Left ventricle myocardium inferior (tissue), 1 donor: ENCODE measurements at places on chromosomes 3 and 15.
A peak's percentile ranks its signal among the peaks of the same experiment; 100 is the strongest.

DNA sequence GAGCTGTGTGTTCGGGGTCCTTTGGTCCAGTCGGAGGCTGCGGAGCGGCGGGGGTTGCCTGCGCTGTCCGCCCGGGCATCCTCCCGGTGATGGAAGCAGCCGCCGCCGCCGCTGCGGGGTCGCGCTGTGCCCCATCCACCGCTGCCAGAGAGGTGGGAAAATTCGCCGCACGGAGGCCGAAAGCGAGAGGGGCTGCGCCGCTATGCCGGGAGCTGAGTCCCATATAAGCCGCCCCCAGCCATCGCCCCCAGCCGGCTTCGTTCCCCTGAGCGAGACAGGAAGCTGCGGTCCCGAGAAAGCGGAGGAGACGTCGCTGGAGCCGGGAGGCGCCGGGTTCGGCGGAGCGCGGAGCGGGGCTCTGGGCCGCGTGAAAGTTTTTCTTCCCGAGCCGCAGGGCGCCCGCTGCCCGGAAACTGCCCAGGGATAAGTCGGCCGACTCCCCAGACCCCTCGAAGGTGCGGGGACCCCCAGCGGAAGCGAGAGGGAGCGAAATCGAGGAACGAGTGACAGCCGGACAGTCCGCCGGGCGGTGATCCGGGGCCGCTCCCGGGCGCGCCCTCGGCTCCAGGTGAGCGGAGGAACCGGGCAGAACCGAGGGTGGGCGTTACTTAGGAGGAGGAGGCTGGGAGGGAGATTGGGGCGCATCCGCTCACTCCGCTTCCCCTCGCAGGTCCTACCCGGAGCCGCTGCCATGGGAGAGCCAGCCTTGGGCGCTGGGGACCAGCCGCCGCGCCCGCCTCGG lies 574 bp downstream of the CHST2 start:
- peak; percentile 28 for DNase-seq

GRCh38 chr3:55897573-55898224 lies 410.6 kb upstream of the WNT5A start:
- DNase-seq = no peak

- no peak for DNase-seq
These were observed 35.5 kb downstream of the CACNA2D3 start for GRCh38 chr3:54157860-54158259.

DNA sequence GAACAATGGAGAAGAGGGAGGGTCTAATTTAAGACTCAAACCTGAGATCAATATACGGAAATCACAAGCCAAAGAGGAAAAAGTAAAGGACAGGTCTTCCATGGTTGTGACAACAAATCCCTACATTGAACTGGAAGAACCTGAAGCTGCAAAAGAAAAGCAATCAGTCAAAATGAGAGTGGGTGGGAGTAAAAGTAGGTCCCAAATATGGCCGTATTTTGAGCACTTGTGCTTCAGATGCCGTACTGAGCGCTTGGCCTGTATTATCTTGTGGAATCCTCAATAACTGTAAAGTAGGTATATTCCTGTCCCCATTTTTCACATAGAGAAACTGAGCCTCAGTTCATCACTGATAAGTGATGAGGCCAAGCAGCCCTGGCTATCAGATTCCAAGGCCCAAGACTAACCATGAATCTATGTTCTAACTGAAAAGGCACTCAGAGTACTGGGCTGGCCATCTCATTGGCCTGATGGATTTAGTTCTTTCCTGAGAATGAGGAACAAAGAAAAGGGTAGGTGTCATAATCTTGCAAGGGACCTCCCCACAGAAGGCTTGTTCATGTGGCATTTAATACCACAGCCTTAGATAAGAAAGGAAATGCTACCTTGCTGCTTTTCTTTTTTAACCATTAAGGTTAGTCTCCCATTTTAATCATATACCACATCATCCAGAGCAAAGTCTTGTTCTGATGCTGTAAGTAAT lies 52.5 kb downstream of the LRRN1 start:
- no peak for DNase-seq

DNA sequence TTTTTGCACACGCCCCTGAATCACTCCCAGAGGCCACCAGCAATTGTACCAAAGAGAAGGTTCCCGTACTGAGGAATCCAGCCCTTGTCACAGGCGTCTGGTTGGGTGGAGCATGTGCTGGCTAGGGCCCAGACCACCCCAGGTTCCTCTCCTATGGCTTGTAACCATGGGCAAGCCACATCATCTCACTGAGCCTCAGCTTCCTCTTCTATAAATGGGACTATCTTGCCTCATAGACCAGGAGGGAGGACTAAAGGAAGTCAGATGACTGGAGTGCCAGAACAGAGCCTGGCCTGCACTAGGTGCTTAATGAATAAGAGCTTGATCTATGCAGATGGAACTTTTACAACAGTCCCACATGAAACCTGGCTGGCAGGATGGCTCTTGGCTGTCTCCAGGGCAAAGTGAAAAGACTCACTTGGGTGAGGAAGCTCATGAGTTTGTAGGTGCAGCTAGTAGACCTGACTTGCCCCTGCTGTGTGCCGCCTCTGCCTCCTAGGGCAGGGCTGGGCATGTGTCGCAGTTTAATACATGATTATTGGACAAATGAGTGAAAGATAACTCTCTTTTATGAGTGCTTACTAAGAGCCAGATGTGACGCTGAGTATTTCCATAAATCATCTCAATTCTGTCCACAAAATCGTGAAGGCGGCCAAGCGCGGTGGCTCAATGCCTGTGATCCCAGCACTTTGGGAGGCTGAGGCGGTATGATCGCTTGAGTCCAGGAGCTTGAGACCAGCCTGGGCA lies 29.3 kb downstream of the CTSH start:
- peak; percentile 55 for DNase-seq

- DNase-seq = no peak
These were observed 55.0 kb upstream of the SOX14 start for GRCh38 chr3:137709011-137709601.

- no peak for DNase-seq
These were observed 3.6 kb downstream of the DISP2 start for GRCh38 chr15:40361640-40362039.

DNA sequence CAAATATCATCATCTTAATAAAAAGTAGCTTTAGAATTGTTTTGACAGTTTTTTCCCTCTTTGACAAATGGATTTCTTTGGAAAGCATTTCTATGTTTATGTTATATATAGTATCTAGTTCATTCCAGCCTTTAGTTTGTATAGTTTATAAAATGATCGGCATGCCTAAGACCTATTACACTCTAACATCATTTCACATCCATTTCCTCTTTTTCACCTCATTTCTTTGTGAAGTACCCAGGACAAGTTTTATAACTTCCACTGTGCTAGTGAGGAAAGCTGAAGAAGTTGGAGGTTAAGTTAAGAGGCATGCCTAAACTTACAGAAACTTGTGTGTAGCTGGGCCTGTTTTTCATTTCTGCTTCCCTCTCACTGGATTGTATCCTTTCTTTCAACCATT lies 178.4 kb downstream of the TP63 start:
- no peak for DNase-seq

- DNase-seq = no peak
These were observed 9.8 kb downstream of the CMTM6 start for GRCh38 chr3:32492684-32493436.

DNA sequence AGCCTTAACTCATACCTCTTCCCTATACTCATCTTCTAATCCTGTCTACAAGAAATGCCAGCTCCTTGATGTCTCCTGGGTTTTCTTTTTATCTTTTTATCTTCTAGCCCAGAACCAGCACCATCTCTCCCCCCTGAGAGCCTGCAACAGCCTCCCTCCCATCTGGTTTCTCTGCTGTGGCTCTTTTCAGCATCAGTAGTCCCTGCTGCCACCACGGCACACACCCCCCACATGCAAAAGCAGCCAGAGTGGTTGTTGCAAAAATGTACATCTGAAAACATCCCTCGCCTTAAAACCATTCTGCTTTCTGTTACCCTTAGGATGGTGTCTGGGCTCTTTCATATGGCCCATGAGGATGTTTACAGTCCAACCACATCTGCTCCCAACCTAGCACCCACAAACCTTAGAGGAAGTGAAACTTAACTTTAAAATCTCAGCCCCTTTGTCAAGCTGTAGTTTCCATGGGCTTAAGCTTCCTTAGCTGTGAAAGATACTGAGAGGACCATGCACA lies 775 bp downstream of the TTC21A start:
- no peak for DNase-seq

DNA sequence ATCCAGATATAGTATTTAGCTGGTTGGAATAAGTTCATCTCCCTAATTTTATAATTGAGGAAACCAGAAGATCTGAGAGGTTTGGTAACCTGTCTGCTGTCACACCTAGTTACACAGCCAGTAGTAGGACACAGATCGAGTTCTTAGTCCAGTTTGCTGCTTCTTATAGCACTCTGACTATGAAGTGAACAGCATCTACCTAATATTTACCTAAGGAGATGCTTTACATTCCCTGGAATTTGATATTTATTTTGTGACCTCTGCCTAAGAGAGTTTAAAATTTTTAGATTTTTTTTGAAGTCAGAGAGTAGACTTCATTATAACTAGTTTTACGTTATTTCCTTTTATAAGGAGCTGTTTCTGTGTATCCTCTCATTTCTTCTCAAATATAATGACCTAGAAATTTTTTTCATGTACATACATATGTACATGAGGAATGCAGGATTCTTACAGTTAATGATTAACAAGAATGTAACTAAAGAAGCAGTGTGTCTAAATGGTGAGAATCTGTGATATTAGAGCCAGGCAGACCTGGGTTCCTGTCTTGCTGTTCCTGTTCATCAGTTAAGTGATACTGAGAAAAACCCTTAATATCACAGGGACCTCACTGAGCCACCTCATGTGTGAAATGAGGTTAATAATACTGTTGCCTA lies 4.3 kb downstream of the ARHGEF26 start:
- DNase-seq = no peak

DNA sequence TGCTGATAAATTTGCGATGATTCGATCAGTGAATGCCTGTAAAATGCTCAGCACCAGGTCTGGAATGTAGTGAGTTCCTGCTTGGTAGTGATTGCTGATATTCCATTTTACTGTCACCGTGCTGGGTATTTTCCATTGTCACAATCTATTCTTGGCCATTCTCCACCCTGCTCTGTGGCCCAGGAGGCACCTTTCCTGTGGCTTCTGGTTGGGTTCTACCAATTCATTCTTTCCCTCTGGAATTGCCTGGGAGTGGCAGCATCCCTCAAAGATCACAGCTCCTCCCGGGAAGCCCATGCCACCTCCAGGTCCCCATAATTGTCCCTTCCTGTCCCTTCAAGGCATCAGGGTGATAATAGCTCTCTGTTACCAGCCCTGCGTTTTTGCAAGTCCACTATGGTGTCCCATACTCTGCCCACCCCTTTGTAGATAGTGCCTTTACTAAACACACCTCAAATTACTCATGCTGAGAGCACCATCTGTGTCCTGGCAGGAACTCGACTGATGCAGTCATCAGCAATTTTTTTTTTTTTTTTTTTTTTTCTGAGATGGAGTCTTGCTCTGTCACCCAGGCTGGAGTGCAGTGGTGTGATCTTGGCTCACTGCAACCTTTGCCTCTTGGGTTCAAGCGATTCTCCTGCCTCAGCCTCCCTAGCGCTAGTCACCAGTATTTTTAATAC lies 177.8 kb upstream of the PROK2 start:
- no peak for DNase-seq

DNA sequence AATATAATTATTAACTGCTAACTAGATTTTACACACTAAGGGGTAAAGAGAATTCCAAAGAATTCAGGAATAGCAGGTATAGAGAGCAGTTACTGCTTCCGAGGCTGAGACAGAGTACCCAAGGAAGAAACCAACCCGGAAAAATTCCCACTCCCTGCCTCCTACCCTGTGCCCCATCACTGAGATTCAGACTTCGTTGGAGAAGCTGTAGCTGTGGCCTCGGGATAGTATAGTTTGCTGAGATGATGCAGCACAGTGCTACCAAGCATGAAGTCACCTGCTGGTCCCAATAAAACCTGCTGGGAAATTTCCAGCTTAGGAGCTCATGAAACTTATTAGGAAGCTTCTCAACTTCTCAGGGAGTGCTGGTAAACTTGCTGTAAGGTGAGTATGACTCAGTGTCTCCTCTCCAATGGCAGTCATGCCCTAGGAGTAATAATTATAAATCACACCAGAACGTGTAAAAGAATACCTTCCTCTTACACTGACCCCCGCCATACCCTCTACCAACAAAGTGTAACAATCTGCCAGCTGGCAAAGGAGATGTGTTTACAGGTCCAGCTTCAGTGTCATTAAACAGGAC lies 215.2 kb upstream of the ROBO2 start:
- DNase-seq = no peak
